ENCODE measurements at places on chromosomes 13 and 19.

GRCh38 chr19:34225659-34226015 lies 28.7 kb upstream of the GARRE1 start:
- DNase-seq, result no peak

DNA sequence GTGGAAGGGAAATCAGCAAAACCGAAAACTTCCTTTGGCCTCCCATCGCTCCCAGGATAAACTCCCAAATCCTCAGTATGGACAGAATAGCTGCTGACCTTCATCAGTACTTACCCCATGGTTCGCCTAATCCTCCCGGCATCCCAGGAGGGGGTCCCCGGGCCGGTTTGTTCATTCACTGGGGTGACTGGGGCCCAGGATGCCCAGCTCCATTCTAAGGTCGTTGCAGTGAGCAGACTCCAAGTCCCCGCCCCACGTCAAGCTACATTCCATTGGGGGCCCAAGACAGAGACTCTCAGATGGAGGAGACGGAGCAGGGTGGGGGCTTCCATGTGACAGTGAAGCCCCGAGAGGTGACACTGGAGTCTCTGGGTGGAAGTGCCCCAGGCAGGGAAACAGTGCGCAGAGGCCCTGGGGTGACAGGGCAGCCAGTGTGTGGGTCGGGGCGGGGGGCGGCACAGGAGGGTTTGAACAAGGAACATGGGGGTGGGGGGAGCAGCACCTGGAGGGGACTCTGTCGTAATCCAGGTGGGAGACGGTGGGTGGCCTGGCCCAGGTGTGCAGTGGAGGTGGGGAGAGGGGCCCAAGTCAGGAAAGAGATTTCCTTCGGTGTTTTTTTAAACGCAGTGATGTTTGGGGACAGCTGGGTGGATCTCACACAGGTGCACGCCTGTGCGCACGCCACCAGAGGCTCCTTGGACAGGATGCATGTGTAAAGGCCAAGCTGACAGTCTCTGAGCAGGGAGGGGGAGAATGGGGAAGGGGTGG lies 5.1 kb downstream of the SSBP4 start:
- no peak for DNase-seq

GRCh38 chr13:59755632-59756290 lies 408.0 kb downstream of the DIAPH3 start:
- DNase-seq, result no peak

GRCh38 chr19:52959613-52960295 lies 2.9 kb downstream of the ZNF816 start:
- DNase-seq, result no peak

DNA sequence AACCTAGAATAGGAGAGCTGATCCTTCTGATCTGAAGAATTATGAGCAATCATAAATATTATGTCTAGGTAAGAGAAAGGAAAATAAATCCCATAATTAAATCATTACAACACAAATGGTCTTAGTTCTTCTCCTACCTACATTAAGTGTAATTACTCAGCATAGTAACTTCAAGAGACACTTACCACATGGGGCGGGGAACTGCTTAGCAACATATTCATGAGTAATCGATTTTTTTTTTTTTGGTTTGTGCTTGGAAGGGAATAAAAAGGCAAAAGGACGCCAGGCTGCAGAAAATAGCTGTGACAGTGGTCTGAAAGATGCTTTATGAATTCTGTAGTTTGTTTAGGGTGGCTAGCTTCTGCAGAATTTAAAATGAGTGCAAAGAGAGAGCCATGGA lies 103.3 kb upstream of the HTR2A start:
- no peak for DNase-seq

GRCh38 chr13:34810996-34811395 lies 131.1 kb upstream of the NBEA start:
- no peak for DNase-seq

DNA sequence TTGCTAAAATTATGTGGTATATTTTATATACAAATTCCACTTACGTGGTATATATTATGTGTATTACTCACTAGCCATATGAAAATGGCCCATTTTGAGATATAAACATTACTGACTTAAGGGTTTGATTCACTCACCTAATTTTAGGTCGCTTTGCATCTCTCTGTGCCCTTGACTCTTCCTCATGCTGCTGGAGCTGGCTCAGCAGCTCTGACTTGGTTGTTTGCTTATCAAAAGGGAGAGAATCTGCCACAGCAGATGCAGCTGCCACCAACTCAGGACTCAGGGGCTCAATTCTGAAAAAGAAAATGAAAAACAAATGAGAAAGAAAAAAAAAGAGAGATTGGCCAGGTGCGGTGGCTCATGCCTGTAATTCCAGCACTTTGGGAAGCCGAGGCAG lies 12.2 kb downstream of the MRPS31 start:
- no peak for DNase-seq

DNA sequence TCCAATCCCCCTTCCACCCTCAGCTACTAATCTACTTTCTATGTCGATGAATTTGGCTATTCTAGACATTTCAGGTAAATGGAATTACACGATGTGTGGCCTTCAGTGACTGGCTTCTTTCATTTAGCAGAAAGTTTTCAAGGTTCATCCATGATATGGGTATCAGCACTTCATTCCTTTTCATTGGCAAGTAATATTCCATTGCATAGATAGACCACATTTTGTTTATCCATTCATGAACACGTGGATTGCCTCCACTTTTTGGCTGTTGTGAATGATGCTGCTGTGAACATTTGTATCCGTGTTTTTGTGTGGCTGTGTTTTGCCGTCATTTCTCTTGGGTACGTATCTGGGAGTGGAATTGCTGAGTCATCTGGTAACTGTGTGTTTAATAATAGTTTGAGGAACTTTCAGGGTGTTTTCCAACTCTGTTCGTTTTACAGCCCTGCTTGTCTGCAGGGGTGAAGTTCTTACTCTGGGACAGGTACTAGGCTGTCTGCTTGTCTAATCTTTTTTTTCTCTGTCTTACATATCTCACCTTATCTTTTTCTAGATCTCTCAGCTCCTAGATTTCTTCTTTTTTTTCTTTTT lies 32.5 kb downstream of the MARK4 start:
- no peak for DNase-seq

GRCh38 chr13:28684257-28684656 lies 25.3 kb downstream of the POMP start:
- no peak for DNase-seq

GRCh38 chr13:112874751-112875300 lies 94.2 kb upstream of the MCF2L start:
- no peak for DNase-seq

GRCh38 chr19:18895038-18895823 lies 727 bp downstream of the CERS1 start:
- peak; percentile 46 for DNase-seq

GRCh38 chr13:111491659-111492058 lies 171.2 kb downstream of the TEX29 start:
- DNase-seq, result no peak

DNA sequence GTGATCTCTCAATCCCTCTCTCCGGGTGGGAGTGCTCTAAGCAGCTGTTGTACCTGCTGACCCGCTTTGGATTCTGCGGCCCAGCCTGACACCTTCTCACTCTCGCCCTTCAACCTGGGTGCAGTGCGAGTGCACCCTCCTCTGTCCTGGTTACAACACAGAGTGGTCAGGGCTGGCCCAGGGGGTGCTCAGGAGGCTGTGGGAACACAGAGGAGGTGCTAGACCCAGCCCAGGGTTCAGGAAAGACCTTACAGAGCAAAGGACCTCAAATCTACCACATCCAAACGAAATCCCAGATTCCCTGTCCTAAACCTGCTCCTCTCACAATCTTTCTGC lies 23.7 kb downstream of the ZNF175 start:
- DNase-seq, result no peak

- no peak for DNase-seq
Observed at GRCh38 chr13:27842571-27842970, 50.3 kb downstream of the GSX1 start.

- no peak for DNase-seq
Observed at GRCh38 chr13:45468635-45469034, 3.9 kb downstream of the COG3 start.

DNA sequence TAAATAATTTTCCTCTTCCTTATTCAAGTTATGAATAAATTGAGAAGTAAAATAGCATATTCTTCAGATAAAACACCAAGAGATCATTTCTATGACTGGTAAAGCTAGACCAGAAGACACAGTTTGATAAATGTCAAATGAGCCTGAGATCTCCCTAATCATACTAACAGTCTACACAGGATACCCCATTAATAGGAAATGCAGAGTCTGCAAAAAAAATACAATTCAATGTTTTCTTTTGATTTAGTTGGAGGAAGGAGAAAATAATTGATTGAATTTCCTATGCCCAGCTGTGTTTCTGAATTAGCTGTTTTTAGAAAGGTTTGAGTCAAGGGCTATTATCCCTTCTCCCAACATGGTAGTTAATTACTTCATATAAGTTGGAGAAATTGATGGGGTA lies 734.6 kb upstream of the SLITRK1 start:
- DNase-seq, result no peak

- DNase-seq, result no peak
Observed at GRCh38 chr19:39196860-39197562, at the start of gene NCCRP1. NCCRP1 (plus strand) TSS chr19:39196964; CDS start chr19:39196983, 19 bp downstream.

- DNase-seq, result peak; percentile 83
Observed at GRCh38 chr19:2602391-2603181, 99.9 kb downstream of the GNG7 start.

DNA sequence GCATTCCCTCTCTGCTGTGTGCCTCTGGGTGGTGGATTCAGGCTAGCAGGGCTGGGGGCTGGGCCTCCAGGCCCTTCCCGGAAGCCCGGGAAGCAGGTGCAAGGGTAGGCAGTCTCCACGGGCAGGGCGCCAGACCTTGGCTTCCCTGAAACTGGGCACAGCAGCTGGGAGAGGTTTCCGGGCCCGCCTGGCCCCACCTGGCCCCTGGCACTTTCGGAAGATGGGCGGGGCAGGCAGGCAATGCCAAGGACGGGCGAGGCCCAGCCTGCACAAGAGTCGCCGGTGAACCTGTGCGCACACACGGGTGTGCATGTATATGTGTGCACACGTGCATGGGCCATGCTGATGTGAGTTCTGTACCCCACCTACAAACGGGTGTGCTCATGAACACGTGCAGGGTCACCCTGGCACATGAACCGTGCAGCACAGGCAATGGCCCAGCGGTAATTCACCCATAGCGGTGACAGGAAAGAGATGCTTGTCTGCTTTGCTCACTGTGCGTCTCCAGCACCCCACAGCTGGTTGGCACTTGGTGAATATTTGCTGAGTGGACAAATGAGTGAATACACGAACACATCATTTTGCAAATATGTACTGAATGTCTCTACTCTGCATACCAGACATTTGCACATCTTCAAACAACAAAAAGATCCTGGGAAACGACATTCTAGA lies 15.3 kb downstream of the GADD45B start:
- no peak for DNase-seq

DNA sequence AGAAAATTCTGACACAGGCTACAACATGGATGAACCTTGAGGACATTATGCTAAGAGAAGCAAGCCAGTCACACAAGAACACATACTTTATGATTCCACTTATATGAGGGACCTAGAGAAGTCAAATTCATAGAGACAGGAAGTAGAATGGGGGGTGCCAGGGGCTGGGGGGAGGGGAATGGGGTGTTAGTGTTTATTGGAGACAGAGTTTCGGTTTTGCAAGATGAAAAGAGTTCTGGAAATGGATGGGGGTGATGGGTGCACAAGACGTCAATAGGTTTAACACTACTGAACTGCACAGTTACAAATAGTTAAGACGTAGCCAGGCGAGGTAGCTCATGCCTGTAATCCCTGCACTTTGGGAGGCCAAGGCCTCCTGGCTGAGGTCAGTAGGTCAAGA lies 3.5 kb upstream of the ZNF787 start:
- DNase-seq, result no peak
